ENCODE measurements at places on chromosomes 1 and 21.

- DNase-seq = no peak
Measured at GRCh38 chr1:9435854-9436640, 103.2 kb upstream of the SLC25A33 start.

GRCh38 chr1:59236721-59237545 is 60.0 kb upstream of the FGGY start:
- DNase-seq = no peak

DNA sequence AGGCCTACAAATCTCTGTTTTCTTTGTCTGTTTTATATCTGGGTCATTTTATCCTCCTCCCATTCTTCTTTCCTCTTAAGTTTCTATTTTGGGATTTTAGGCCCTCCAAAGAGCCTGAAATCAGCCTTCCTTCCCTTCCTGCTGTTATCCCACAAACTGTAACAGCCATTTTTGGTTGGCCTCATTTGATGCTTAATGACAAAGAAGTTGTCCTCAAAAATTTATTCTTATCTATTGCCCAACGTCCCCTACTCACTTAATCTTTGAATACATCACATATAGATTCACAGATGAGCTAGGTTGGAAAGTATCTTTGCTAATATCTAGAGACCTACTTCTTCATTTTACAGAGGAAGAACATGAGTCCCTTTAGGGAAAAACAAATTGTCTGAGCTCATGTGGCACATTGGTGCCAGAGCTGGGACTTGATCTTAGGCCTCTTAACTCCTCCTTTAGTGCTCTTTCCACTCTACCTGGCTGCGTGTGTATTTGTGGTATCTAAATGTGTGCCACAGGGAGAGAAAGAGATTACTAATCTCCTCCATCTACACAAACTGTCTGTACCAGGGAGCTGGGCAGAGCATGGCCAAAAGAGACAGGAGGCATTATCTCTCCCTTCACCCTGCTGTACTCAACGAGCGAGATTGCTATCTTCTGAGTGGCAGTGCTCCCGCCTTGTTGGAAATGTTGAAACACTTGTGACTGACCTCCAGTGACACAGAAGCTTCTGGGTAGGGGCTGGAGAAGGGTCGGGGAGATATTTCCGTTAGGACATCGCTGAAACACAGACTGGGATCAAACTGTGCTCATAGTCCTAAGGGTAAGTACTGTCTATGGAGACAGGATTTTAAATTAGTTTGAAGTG is 30.1 kb downstream of the RHEX start:
- no peak for DNase-seq

GRCh38 chr1:53535226-53535625 is 76.0 kb downstream of the DMRTB1 start:
- DNase-seq = no peak

- no peak for DNase-seq
Measured at GRCh38 chr1:55781944-55782482, 566.8 kb upstream of the USP24 start.

DNA sequence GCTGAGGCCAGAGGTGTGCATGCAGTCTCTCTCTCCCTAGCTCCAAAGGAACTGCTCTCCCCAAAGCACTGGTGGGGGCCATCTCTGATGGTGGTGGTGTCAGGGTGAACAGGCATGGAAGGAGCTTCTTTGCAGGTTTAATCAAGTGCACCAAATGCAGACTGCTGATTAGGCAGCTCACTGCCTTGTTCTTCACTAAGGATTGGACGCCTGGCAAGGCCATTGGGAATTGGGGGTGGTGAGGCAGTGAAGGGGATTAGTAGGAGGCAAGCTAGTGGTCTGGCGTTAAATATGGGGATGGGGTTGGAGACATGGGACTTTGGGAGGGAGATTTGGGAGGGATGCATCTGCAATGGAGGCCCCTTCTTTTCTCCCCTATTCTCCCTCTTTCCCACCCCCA is 1.5 kb downstream of the CACNA1E start:
- no peak for DNase-seq

DNA sequence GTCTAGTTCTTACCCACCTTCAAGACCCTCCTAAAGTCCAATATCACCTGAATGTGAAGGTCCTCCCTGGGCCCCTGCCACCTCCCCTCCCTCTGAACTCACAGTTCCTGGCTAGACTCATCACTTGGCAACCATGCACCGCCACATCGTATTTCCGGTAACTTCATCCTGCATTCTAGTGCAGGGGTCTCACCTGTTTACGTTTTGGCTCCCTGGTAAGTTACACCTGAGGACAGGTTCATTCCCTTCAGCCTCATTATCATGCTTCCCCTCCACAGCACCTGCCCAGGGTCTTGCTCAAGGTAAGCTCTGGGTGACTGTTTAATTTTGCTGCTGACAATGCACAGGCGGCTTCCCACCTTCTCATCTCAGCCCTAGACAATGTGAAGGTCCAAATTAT is 93.1 kb downstream of the MIS18A start:
- no peak for DNase-seq
